ENCODE measurements at places on chromosomes 4 and X. TPM values are rescaled to one million over a fixed set of nuclear protein-coding genes. Genes with fewer than 3 reads are reported as not detected.

DNA sequence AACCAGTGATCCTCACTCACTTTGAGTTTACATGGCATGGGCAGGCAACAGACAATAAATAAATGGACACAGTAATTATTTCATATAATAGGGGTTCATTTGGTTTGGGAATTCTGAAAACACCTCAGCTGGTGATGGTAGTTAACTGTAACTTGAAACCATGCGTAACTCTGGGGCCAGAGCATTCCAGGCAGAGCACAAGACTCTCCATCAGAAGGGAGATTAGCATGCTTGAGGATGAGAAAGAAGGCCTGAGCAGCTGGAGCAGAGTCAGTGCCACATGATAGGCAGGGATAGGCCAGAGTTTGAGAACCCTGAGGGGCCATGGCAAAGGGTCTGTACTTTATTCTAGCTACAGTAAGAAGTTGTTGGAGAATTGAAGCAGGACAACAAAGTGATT, 56.3 kb upstream of the CXCL8 start:
- no peak for DNase-seq

- DNase-seq: no peak
Observed at GRCh38 chr4:24887881-24888430, 24.9 kb downstream of the CCDC149 start.

DNA sequence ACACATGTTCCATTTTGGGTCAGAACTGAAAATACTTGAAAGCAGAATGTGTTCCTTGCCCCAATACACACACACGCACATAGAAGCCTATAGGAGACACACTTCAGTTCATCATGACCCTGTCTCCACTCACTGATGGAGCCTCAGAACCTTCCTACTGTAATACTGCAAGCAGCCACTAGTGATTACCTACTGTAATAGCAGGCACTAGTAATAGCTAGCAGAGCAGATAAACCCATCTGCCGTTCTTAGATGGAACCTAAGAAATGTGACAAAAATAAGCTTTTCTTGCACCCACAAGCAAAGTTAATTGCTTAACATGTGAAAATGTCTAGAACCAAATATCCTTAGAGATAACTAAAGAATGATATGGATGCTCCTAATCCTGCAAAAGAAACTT, 13.6 kb downstream of the AMTN start:
- no peak for DNase-seq

DNA sequence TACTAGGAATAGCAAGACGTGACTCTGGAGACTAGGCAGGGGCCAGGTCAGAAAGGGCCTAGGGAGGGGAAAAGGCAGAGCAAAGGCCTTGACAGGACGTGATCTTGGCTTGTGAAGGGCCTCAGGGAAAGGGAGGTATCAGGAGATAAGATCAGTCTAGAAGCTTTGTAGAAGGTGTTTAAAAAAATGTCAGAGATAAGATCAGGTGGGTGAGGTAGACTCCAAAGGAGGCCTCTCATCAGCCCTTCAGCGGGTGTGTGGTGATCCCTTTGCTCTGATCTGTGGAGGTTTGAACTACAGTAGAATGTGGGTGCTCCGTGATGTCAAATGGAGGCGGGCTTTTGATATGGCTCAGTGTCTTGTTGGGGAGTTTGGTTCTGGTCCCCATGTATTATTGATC, 78.8 kb upstream of the PRPS1 start:
- no peak for DNase-seq

DNA sequence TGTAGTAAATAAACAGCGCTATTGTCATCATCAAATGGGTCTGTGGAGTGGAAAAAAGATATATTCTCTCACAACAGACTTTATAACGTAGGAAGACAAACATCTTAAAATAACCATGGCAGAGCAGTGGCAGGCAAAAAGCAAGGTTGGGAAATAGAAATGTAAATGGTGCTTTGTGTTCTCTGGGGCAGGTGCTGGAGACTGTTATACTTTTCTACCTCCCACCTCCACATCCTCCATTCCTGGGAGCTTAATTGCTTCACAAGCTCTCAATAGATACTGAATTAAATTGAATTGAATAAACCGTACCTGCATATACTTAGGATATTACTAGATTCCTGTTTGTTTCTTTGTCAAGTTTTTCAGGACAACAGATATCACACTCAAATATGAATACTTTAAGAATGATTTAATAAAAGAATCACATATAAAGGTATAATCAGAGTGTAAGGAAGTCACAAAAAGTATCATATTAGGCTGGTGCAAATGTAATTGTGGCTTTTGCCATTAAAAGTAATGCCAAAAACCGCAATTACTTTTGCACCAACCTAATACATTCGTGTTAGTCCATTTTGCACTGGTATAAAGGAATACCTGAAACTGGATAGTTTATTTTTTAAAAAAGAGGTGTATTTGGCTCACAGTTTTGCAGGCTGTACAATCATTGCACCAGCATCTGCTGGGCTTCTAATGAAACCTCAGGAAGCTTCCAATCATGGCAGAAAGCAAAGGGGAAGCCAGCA, 367.3 kb downstream of the GRIA2 start:
- DNase-seq: no peak

DNA sequence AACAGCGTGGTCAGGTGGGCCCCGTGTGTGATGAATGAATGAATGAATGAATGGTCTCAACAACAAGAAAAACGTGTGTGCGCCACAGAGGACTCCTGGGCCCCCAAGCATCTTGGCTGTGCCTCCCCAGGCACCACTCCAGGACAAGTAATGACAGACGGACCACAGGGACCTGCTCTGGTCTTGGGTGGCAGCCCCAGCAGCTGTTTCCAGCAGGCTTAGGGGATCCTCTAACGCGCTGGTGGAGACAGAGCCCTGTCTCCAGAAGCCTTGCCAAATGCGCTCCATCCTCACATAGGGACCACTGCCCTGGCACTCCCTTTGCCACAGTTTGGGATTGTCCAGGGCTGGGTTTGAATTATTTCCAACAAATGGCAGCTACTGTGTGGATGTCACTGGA, 39.1 kb downstream of the PSAPL1 start:
- no peak for DNase-seq

GRCh38 chr4:112002248-112002661, 143.0 kb upstream of the FAM241A start:
- no peak for DNase-seq

DNA sequence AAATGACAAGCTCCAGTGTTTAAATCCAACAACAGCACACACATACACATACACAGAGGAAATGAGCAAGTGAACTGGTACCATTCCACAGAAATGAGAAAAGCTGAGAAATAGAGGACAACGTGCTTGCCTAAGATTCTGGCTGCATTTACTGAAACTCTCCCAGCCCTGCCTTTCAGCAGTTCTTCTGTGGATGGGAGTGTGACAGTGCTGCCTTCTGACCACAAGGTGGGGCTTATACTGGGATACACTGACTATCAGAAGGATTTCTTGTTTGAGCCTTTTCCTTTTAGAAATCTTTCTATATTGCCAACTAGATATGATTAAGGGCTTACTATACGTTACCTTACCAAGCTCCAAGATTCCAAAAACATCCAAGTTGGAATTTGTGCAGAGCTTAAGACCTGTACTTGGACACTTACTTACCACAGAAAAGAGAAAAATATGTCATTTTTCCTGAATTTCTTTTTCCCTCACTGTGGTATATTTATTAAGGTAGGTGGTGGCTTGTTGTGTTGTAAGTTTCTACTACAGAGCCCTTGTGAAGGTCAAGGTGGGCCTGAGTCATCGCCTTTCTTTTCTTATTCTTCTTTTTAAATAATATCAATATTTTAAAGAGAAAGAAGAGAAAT, 10.7 kb upstream of the CXCL8 start:
- DNase-seq: peak; percentile 83

Gene SPP1
- not detected for total RNA-seq

GRCh38 chrX:68061206-68061535, 372.1 kb downstream of the OPHN1 start:
- DNase-seq: no peak

DNA sequence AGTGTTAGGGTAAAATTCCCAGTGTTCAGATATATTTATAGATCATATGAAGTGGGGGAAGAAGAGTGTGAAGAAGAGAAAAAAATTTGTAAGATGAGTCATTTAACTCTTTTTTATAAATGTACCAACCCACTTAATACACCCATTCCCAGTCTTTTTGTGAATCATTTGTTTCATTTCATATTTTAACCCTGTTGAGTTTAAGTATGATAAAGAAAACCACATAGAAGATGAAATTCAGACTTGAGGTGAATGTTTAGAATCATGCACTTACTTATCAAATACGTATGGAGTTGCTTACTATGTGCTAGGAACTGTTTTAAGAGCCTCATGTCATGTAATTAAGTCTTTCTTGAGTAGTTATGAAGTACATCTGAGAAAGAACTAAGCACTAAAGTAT, 56.6 kb upstream of the DAPP1 start:
- no peak for DNase-seq

DNA sequence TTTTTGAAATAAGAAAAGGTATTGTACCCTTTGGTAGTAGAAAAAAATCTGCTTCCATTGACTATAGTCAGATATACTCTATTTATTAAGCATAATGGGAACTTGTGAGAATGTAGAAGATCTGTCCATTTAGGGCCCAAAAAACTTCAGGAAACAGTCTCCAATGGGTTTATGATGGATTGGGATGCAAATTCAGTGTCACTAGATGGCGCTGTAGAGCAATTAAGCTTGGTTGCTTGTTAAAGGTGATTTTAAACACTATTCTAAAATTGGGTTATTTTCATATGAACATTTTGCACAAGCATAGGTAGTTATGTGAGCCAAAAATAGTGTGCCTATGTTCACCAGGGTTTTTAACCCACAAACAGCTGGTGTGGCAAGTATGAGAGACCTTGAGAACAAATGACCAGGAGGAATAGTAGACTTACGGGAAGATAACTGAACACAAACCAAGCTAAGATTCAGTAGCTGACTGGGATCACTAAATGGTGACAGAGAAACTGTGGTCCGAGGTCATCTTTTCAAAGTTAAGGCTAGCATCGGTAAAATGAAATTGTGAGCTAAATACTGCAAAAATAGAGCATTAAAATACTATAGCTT, 80.3 kb upstream of the LSM6 start:
- peak; percentile 82 for DNase-seq

- no peak for DNase-seq
Observed at GRCh38 chr4:148978301-148978700, 536.1 kb upstream of the NR3C2 start.

DNA sequence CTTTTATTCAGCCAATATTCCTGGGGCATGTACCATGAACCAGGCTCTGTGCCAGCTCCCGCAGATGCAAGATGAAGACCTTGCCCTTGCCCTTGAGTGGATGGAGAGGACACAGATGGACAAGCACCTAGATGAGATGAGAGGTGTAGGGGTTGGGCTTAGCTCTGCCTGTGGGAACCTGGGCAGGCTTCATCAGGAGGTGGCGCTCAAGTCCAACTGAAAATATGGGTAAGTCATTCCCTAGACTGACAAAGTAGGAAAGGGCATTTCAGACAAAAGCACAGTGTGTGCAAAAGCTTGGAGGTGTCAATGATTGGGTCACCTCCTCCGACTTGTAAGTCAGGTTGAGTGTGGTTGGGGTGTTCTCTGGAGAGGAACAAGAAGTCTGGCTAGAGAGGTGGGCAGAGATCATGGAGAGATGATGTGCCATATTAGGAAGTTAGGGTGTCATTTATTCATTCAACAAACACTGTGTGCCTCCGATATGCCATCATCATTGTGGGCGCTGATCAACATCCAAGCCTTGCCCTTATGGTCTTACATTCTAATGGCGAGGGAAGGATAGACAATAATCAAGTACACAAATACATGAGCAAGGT, 64.6 kb downstream of the ANAPC4 start:
- peak; percentile 79 for DNase-seq

- peak; percentile 72 for DNase-seq
Observed at GRCh38 chrX:85963736-85964135, 83.6 kb downstream of the CHM start.

GRCh38 chr4:6427439-6428090, 44.8 kb downstream of the PPP2R2C start:
- DNase-seq: no peak

Gene FREM3
- total RNA-seq: 0.22 TPM

- DNase-seq: no peak
Observed at GRCh38 chrX:31497086-31497485, 425.2 kb upstream of the FTHL17 start.

Gene DRD5
- not detected for total RNA-seq

Gene HSFX4
- not detected for total RNA-seq

DNA sequence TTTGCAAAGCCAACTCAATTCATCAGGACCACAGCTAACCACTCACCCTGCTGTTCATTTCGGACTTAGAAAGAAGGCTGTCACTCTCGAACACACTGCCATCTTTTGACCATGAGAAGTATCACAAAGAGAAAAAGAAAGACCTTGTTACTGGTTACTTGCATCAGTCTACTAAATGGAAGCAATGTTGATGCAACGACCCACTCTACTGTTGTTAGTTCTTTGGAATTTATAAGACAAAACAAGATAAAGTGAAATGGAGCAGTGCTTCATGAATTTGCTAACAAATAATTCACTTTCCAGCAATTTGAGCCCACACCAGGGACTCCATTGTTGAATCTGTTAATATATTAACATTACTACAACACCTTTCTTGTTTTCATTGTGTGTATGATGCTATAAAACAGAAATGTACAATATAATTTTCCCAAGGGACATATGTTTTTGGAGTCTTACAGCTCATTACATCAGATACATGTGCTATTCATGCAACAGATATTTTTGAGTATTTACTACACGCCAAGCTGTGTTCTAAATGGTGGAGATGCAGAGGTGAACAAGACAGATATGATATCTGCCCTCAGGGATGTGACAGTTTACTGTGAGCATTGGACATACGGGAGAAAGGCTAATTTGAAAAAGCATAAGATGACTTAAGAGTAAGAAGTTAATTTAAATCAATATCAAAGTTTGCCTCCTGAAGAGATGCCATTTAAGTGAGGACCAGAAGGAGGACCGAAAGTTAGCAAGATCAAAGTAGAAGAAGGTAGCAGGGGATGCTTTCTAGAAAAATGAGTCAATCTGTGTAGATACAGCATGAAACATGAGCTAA, 87.2 kb downstream of the AREG start:
- peak; percentile 92 for DNase-seq

Gene MAGEA12
- not detected for total RNA-seq

Gene STATH
- not detected for total RNA-seq

- no peak for DNase-seq
Observed at GRCh38 chrX:8084006-8084405, 87.1 kb downstream of the VCX2 start.

DNA sequence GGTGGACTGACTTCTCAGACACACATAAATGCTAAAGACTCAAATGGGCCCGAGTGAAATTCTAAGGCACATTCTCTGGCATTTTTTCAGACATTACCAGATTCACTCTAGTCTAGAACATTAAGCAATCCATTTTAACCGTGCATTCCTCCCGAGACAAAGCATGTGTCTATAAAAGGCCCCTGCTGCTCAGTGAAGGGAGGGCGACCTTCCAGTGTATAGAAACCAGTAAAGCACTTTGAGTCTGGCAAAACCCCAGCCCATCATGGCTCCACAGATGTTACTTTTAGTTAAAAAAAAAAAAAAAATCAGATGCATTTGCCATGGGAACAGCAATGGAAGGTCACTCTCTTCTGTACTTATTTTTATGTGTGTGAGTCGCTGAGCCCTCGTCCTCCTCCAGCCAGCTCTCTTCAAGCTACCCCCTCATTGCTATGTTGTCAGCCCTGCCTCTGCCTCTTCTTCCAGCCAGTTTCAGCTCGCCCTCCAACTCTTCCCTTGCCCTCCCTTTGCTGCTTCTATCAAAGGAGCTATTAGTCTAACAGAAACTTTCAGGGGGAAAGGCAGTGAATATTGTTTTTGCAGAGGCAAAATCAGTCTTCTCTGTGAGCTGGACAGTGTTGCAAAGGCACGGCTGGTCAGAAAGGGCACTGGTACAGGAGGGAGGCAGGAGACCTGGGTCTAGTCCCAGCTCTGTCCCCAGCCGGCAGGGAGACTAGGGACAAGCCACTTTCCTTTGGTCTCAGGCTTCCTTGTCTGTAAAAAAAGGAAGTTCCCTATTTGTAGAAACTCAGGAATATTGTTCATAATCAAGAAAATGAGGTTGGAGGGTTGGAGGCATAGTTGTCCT, 644.2 kb downstream of the ZNF674 start:
- DNase-seq: no peak

Data from lung microvascular endothelial cell (primary cell).